ENCODE measurements at places on chromosomes 4 and X. TPM values are rescaled to one million over a fixed set of nuclear protein-coding genes. Genes with fewer than 3 reads are reported as not detected.

GRCh38 chrX:150094996-150095395, 156.7 kb upstream of the EOLA2 start:
- DNase-seq: no peak

DNA sequence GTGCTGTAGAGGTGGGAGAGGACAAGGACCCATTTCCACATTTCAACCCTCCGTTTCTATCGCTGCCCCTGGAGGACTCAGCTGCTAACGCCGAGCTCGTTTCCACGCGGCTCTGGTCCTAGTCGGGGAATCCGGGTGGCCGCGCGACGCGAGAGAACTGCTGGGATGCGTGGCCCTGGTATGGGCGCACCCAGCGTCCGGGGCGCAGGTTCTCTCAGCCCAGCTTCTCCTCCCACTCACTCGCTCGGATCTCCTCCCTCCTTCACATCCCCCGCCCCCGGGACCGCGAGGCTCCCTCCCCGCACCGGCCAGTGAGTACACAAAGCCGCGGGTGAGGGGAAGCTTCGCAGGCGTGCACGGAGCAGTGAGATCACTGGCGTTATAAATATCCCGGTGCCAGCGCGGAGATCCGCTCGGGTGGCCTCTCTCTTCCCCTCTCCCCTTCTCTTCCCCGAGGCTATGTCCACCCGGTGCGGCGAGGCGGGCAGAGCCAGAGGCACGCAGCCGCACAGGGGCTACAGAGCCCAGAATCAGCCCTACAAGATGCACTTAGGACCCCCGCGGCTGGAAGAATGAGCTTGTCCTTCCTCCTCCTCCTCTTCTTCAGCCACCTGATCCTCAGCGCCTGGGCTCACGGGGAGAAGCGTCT, at the start of gene FGF5:
Gene FGF5 (plus strand): TSS at position 412 of the 649 bp plus-strand sequence. CDS start 161 bp downstream, at position 573.
- DNase-seq: peak; percentile 65

Gene SLIT2
- 16.3 TPM for total RNA-seq

GRCh38 chrX:54551801-54552200, 21.8 kb downstream of the GNL3L start:
- DNase-seq: no peak

DNA sequence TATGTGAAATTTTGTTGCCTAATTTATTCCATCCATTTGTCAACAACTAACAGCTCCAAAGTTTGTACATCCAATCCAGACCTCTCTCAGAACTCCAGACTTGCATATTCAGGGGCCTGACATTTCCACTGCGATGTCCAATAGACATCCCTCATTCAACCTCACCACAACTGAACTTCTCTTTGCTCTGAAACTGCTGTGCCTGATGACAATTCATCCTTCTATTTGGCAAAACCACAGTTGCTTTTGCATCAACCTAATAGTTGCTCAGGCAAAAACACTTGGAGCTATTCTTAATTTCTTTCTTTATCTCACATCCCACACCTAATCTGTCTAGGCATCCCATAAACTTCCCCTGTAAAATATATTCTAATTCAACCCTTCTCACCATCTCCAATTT, 56.5 kb downstream of the ANTXR2 start:
- DNase-seq: no peak

DNA sequence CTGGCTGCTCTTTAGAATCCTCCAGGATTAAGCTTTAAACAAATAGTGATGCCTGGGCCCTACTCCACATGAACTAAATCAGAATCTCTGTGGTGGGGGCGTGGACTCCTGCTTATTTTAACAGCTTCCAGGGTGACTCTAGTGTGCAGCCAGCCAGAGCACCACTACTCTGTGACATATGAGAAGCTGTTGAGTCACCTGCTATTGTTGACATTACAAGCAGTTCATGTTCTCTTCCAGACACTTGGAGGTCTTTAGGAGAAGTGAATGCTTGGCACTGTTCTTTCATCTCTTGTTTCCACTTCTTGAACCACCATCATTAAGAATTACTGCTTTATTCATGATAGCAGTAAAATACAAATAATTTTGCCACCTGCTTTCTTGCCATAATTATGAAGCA, 426 bp upstream of the C4orf51 start:
- DNase-seq: peak; percentile 85

DNA sequence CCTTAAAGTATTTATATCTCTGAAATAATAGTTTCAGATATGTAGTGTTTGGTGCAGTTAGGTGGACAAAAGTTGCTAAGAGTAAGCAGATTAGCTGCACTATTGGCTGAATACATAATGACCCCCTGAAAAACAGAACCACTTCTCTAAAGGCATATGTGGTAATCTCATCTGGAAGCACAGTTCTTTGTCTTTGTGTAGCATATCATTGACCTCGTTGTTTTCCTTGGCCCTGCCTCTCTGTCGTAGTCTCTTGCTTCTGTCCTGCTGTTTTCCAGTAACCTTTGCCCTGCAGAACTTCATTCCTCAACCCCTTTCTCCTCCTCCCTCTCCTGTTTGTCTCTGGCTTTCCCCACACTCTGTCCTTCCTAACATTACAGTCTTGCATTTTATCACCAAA, 41.4 kb downstream of the JADE3 start:
- DNase-seq: no peak
